ENCODE measurements at places on chromosomes 12 and 14.

DNA sequence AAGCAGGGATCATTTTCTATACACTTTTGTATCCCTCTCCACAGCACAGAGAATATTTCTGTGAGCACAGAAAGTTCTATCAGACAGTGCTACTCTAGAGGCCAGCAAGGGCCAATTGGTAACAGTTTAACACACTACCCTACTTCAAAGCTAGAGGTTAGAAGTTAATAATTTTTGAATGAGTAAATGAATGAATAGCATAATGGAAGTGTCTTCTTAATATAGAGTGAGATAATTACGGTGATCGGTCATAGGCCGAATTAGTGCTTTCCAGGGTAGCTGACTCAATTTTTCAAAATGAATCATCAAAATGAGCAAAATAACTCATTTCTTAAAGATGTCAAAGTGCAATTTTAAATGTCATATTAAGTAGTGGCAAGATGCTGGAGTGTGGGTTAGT is 67.0 kb upstream of the CCDC198 start:
- DNase-seq, result no peak

DNA sequence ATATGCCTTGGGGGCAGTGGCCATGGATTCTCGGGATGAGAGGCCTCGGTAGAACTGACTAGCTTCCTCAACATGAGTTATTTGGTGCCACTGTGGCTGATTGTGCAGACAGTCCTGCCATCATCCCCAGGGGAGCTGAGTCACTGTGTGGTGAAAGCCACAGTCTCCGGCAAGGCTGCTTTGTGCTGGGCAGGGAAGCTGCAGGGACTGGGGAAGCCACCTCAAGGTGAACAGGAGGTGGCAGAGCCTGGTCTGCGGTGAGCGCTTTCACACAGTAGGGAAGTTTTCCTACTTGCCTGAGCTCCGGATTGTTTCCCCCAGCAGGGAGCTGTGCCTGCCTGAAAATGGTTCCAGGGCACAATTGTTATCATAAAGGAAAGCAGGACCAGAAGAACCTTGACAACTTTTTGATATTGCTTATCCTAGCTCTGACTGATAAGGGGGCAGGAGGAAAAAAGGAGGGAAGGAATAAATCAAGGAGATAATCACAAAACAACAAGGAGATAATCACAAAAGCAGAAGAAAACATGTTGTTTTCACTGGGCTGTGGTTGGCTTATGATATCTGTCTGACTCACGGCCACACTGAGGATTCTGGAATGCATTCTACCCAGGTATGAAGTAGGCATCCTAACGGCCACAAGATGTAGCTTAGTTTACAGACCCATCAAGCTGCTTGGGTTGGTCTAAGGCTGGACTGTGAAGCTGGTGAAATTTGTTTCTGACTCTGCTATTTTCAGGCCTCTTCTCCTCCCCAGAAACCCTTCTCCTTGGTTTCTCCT is 32.2 kb upstream of the GNG2 start:
- DNase-seq, result peak; percentile 64

DNA sequence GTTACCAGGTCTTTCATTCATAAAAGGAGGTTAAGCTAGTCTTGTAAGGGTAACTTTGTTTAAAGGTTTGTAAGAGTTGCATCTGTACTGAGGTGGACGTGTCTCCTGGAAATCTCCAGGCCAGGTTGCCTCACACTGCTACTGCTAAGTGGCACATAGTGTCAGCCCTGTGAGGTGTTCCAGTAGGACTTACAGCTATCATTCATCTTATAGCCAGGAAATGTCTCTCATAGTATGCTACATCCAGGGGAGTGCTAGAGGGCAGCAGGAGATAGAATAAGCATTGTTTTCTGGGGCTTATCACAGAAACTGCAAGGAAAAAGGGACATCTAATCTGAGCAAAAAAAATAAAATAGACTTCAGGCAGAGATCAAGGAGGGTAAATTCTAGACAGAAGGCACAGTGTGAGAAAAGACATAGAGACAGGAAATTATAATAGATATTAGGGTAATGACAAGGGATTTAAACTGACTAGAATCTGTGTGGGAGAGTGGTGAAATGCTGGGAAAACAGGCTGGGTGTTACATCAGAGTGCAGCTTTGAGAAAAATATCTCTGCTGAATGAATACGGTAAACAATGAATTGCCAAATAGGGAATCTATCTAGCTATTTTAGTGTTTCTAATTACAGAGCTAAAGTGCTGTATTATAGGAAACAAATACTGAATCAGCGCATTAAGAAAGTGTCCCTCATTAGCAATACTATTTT is 205.1 kb upstream of the ABCD2 start:
- DNase-seq, result no peak

- no peak for DNase-seq
Observed at GRCh38 chr12:101850199-101850598, 19.4 kb upstream of the GNPTAB start.

GRCh38 chr12:1122786-1123185 is 131.8 kb downstream of the ERC1 start:
- DNase-seq, result peak; percentile 61

- DNase-seq, result peak; percentile 36
Observed at GRCh38 chr14:22071006-22071405, 397.4 kb upstream of the OR4E1 start.

DNA sequence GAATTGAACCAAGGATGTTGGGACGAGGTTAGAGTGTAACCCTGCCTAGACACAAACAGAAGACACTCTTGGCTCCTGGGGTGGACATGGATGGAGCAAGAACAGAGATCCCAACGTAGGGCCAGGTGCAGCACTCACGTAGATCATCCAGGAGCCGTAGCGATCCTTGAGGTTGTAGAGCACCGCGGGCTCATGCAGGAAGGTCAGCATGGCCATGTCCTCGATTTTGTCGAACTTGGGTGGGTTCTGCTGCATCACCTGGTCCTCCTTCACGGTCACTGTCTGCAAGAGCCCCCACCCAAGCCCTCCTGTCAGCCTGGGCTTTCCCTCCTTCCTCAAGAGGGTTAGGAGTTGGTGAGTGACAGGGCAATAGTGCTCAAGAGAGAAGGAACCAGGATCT is 2.5 kb downstream of the MYH7 start:
- DNase-seq, result no peak

DNA sequence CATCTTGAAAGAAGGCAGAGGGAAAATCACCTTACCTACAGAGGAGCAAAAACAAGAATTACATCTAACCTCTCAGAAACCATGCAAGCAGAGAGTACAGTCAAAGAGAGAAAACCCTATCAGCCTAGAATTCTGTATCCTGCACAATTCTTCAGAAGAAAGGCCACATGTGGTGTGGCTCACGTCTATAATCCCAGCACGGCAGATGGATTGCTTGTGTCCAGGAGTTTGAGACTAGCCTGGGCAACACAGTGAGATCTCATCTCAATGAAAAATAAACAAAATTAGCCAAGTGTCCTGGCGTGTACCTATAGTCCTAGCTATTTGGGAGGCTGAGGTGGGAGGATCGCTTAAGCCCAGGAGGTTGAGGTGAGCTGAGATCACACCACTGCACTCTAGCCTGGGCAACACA is 48.2 kb downstream of the ATF7 start:
- no peak for DNase-seq

DNA sequence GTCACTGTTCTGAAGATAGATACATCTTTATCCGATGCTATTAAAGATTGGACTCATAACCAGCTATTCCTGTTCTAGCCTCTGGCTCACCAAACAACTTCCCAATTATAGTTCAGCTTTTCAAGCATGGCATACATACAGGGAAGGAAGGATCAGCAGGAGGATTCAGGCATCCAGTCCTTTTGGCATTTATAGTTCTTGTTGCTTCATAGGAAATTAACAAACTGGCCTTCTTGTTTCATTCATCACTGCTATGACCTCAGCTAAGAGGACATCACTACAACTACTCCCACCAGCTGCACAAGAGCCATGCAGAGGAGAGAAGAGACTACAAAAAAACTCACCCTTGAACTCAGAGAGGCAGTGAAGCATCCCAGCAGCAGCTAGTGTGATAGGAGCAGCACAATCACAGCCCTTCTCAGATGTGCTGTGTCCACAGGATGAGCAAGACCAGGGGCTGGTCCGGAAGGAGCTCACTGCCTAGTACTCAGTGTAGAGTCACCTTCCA is 100.5 kb downstream of the SPTSSA start:
- no peak for DNase-seq

- DNase-seq, result peak; percentile 18
Observed at GRCh38 chr12:8890313-8891085, 23.8 kb upstream of the PHC1 start.

- DNase-seq, result no peak
Observed at GRCh38 chr14:87122166-87122565, 870.8 kb downstream of the GALC start.

GRCh38 chr12:48890657-48891418 is 25.2 kb upstream of the RND1 start:
- DNase-seq, result peak; percentile 28

DNA sequence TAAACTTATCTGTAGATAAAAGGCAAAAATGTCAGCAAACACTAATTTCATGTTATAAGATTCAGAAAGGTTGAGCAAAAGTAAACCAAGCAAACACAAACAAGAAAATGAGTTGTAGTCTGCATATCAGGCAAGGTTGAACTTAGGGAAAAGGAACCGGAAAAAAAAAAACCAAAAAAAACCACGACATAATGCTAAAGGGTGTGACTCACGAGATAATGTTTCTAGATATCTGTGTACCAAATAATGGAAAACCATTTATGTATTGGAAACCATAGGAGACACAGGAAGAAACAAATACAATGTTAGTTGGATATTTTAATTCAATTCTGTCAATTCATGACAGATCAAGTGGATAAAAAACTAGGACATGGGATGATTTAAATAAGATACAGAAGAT is 60.5 kb downstream of the GPATCH2L start:
- no peak for DNase-seq

DNA sequence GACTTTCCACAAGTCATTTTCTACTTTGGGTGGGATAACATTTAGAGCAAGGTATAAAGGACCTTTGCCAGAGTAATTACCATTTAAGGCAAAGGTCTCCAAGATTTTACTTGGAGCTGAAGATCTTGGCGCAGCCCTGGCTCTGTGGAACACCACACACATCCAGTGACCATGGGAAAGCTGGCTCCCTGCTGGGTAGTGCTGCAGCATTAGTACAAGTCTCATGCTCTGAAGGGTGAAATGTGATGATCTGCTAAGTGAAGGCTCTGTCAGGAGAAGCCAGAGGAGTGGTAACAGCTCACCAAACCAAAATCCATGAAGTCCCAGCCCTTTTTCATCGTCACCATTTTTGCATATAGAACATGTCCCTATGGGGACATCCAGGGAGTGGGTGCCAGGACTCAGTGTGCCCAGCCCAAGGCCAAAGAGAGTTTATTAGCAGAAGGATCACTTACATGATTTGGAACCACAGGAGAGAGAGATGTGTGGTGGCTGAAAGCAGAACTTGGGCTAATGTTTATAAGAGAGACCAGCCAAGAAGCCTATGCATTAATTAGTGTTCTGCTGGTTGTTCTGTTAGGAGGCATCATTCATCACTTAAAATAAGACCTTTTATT is 110.7 kb downstream of the SLC38A6 start:
- no peak for DNase-seq

- no peak for DNase-seq
Observed at GRCh38 chr12:125166041-125166440, 100.8 kb downstream of the AACS start.

GRCh38 chr12:97886511-97887176 is 424.0 kb downstream of the RMST start:
- no peak for DNase-seq

DNA sequence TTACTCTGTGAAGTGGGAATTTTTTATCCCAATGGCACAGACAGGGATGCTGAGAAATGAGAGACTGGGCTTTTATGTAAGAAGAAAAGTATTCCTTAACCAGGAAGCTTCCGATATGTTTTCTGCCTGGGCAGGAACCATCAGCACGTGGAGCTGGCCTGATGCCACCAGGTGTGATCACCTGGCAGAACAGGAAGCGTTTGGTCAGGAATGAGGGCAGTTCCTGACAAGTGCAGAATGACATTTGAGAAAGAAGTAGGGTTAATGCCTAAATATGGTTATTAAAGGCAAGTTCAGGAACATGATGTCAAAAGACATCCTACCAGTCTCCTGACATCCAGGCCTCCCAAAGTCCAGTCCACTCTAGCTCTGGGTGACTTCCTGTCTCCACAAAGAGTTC is 210.3 kb downstream of the NUAK1 start:
- no peak for DNase-seq

DNA sequence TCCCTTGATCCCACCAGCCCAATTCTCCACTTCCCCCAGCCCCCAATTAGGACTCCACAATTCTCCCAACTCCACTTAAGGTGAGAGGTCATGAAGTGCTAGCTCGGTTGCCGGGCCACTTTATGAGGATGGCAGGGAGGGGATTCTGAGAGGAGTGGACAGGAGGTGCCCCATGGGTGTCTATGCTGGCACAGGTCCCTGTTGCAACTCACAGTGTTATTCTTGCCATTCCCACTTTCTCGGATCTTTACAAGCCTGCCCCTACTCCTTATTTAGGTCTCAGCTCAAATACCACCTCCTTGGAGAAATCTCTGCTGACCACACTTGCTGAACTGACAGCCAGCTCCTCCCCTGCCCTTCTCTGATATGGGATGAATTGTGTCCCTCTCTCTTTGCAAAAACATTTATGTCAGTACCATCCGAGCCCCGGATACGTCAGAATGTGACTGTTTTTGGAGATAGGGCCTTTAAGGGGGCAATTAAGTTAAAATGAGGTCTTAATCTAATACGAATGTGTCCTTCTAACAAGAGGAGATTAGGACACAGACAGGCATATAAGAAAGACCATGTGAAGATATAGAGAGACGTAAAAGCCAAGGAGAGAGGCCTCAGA is 4.2 kb upstream of the LGALS3 start:
- DNase-seq, result no peak

DNA sequence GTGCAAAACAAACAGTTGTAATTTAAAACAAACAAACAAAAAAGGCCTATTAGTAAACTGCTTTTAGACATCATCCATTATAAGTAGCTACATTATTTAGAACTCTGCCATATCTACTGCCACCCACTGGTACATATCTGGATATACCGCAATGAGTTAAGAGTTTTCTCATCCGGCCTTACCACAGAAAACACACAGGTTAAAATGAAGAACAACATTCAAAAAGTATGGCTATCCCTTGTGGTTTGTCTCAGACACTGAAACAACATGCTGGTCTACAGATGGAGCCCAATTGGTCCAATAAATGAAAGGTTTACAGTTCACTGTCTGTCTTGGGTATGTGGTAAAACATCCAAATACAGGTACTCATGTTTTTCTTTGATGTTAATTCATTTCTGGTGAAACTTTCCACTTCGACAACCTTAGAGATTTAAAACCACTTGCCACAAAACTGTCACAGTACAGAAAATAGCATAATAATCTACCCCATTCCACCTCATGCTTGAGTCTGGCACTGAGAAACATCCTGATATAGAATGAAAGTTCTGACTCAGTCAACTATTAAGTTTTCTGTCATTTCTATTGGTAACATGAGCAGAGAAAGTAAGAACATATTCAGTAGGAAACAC is 354.3 kb downstream of the CEP128 start:
- DNase-seq, result no peak

DNA sequence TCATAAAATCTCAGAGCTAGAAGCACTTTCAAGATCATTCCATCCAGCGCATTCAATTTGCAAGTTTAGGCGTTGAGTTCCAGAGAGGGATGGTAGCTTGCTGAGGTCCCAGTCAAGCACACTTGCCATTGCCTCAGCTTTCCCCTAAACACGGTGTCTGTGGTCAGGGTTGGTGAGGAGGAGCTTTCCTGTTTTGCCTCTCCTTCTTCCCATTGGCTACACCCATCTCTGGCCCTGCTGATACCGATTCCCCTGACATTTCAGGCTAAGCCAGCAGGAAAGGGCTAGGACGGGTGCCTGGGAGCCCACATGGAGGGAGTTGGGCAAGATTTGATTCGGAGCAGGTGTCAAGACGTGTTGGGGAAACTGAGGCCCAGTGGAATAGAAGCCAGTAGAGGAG is 9.1 kb downstream of the NFATC4 start:
- no peak for DNase-seq

GRCh38 chr12:104752881-104753280 is 205.2 kb downstream of the SLC41A2 start:
- no peak for DNase-seq

Measured in T-helper 22 cell (primary cell).